ENCODE measurements at places on chromosomes 6 and 20.

GRCh38 chr6:37021356-37022129 is 16.1 kb downstream of the FGD2 start:
- DNase-seq, result no peak

DNA sequence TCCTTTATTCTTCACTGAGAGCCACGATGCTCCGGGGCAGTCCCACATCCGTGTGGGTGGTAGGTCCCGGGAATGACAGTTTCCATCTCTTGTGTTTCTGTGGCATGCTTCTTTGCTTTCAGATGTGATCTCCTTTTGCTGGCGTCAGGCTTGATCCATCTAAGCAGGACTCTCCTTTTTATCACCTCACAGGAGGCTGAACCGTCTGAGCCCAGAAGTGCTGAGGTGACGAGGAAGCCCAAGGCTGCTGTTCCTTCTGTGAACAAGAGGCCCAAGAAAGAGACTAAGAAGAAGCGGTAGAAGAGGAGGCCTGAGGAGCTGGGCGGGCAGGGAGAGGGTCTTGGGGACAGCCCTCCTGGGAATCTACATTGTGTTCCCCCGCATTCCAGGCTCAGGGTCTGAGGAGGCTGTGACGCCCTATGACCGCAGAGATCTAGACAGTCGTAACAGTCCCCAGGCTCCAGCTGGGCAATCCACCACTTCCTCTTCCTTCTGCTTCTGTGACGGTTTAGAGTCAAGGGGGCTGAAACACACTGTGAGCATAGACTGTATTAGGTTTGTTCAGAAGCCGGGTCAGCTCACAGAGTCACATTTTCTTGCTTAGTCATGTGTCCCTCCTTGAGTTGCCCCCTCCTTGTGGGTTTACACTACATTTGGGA is 26.8 kb downstream of the MANBAL start:
- DNase-seq, result no peak

GRCh38 chr20:52060794-52061714 is 130.5 kb downstream of the ZFP64 start:
- no peak for DNase-seq

GRCh38 chr6:150343434-150343833 is 25.4 kb upstream of the IYD start:
- DNase-seq, result no peak

DNA sequence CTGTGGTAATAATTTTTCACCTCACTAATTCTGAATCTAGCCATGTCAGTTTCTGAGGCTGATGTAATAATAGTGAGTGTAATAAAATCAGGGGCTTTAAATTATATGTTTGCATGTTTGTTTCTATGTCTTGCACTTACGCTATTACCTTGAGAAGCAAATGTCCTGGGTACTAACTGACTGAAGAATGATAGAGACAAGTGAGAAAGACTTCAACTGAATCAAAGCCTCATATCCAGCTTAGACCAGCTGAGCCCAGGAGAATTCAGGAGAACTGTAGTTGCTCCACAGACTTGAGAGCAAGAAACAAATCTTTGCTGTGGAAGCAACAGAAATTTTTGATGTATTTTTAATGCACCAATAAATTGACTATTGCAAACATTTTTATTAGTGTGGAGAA is 162.8 kb downstream of the MANEA start:
- no peak for DNase-seq

- DNase-seq, result no peak
Measured at GRCh38 chr20:46709055-46709458, 392 bp upstream of the SLC2A10 start.

DNA sequence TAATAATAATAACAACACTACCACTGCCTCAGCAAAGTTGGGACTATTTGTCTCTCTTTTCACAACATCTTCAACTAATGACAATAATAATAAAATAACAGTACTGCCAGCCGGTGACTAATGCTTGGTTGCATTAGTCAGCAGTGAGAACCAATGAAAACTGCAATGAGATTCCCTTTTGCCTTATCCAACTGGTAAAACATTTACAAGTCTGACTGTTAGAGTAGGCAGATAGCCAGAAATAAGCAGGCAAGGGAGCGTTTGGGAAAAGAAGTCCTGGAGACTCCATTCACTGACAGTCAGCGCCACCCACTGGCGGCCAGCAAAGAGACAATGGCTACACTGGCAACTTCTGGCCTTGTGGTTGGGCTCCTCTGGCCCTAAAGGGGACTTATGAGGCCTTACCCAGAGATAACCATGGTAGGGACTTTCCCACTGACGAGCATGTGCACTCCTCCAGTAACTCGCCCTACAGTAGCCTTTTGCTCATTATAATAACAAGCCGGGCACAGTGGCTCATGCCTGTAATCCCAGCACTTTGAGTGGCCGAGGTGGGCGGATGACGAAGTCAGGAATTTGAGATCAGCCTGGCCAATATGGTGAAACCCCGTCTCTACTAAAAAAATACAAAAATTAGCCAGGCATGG is 3.4 kb upstream of the NSFL1C start:
- DNase-seq, result no peak

GRCh38 chr6:82783587-82784236 is 281.9 kb downstream of the UBE3D start:
- no peak for DNase-seq

GRCh38 chr6:35392111-35392702 is 49.8 kb downstream of the PPARD start:
- no peak for DNase-seq

DNA sequence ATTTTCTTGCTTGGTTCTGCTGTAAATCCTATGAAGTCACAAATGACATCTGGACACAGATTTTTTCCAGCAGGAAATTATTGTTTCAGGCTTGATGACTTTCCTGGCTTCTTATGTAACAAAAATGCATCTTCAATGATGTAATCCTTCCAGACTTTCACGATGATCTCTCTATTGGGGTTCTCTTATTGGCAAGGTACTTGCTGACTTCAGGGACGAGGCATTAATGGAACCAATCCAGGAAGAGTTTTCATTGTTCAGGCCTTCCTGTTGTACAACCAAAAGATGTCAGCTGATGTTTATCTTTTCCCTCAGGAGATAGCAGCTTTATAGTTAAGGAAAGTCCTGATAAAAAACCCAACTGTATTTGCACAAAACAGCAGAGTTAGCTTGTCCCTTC is 118.5 kb upstream of the MMS22L start:
- DNase-seq, result no peak

DNA sequence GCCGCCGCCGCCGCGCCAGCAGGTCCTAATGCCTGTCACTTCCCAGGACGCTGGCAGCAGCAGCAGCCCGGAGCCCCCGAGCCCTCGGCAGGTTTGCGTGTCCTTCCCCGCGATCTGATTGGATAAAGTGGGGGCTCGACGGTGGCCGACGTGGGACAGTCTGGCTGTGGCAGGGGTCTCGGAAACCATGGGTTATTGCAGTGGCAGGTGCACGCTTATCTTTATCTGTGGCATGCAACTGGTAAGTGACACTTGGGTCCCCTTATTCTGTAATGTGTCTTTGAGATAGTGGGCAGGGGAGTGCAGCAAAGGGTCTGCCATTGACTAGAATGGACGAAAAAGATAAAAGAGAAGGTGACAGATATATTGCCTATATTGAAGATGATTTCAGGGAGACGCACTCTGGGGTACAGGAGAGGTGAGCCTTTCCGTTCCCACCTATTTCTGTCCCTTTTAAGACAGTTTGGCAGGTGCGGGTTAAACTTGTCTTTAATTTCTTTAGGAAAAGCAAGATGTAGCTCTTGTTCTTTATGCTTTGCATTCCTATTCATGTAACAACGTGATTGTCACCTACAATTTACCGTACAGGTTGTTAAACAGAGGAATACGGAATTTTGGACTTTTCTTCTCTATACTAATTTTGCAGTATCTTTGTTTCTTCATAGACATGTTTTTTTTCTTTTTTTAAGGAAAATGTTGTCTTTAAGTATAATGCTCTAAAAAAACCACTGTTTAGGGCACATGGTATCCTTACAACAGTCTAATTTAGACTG is 535 bp downstream of the NKAIN2 start:
- DNase-seq, result no peak

GRCh38 chr6:91476000-91476399 is 889.1 kb upstream of the MAP3K7 start:
- DNase-seq, result no peak

GRCh38 chr6:125787791-125788190 is 3.0 kb upstream of the NCOA7 start:
- no peak for DNase-seq

- DNase-seq, result no peak
Measured at GRCh38 chr6:152478377-152479010, 158.7 kb downstream of the SYNE1 start.

GRCh38 chr20:14984768-14985622 is 647.6 kb upstream of the FLRT3 start:
- DNase-seq, result no peak

GRCh38 chr6:169849396-169849795 is 98.0 kb downstream of the ERMARD start:
- DNase-seq, result no peak

GRCh38 chr20:4787069-4787468 is 65.4 kb downstream of the PRND start:
- no peak for DNase-seq

GRCh38 chr6:67792996-67793395 is 842.1 kb upstream of the ADGRB3 start:
- DNase-seq, result no peak

- DNase-seq, result no peak
Measured at GRCh38 chr6:74717591-74717990, 488.3 kb downstream of the COL12A1 start.

DNA sequence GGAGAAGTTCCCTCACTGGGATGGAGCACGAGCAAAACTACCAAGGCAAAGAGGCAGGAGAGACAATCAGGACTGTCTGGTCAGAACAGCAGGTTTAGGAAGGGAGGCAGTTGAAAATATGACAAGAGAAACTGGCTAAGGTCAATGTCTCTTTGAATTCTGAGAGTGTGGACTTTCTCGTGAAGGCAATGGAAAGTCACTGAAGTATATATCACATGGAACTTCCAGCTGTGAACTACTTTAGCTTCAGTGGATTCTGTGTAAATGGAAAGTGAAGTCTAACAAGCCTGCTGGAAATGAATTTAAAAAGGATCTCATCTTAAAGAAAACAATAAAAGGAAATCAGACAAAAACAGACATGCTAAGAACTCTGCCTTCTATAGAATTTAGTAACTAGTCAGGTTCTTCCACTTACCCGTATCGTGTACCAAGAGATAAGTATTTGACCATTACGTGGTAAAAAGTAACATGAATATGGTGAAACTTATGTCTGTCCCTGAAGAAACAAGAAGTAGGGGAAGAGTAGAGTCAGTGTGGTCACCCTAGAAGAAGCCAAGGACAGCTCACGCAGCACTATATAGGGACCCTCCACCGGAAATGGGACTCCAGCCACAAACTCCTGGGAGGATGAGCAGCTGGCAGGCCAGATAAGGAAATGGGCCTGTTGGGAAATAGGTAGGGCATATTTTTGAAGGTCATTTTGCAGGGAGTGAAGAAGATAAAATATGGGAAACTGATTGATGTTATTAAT is 123.4 kb downstream of the MAP7 start:
- no peak for DNase-seq

- DNase-seq, result no peak
Measured at GRCh38 chr20:286508-286907, 4.0 kb downstream of the C20orf96 start.

- no peak for DNase-seq
Measured at GRCh38 chr20:6863355-6863754, 95.9 kb downstream of the BMP2 start.

DNA sequence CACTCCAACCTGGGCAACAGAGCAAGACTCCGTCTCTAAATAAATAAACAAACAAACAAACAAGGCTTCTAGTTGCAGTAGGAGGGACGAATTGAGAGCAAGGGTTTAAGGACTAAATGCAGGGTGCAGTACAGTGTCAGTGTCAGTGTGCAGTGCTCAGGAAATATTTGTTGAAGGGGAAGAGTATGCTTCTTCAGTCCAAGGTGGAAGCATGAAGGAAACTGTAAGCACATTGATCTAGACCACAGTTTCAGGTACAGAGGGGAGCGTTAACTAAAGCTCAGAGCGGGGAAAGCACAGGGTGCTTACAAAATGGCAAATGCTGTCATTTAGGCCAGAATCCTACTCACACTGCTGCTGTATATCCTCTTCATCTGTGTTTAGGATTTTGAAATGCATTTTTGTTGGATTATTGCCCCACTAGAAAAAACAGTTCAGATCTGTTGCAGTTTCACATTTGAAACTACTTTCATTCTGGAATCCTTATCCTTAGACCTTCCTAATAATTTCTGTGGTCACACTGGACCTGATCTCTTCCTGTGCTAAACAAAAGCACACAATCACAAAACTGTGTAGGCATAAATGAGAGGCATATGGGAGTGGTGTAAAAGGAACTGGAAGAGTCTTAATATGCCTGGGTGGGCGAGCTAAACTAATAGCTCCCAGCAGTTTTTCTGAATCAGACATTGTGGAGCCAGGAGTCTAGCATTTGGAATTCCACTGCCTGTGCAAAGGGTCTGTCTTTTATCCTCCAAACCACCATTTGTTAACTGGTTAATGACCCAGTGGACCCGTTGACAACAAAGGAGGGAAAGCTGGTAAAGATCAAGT is 41.4 kb downstream of the CBFA2T2 start:
- no peak for DNase-seq

- DNase-seq, result no peak
Measured at GRCh38 chr6:12030993-12031550, 19.0 kb downstream of the HIVEP1 start.

All from esophagus squamous epithelium (tissue), 5 donors.